ENCODE measurements at places on chromosomes 13 and 19.

- DNase-seq: no peak
Measured at GRCh38 chr19:2149980-2150793, 1.2 kb downstream of the AP3D1 start.

DNA sequence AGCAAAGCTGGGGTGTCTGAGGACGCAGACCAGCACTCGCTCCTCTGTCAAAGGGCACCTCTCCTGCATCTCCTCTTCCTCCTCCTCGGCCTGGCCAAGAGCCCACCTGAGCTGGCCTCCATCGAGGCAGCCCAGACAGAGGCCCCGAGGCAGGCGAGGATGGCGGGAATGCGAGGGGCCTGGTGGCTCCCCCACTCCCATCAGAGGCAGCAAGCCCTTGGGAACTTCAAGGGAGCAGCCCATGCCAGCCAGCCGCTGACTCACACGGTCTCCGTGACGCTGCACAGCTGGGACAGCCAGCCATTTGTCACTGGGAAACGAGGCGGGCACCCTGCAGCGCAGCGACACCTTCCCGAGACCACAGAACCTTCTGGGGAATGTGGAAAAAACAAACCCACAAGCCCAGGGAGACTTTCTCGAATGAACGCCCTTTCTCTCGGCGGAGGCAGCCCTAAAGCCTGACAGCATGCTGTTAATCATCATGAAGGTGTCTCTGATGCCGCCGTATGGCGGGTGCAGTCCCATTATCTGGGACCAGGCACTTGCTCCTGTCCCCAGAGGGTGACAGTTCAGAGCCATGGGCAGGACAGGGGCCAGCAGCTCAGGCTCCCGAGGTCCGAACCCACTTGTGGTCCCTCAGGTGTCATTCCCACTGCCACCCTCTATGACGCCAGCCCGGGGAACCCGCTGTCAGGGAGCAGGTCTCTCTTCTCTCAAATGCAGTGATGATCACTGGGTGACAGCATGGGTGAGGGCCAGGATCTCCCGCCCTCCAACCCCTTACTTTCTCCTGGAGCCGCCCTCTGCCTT lies 53.0 kb downstream of the PEPD start:
- DNase-seq: no peak

DNA sequence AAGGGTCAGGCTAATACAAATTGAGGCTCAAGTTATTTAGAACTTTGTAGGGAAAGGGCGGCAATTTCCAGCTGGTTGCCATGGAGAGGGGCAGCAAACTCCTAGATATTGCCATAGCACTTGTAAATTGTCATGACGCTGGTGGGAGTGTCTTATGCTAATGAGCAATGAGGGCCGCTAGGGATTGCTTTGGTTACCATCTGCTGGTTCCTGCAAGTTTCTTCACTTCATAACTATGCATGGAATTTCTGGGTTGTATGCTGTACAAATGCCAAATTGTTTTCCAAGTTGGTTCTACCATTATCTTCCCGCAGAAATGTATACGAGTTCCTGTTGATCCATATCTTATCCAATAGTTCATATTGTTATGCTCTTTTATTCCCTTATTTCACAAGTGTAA lies 1339.4 kb downstream of the EFNB2 start:
- DNase-seq: no peak

DNA sequence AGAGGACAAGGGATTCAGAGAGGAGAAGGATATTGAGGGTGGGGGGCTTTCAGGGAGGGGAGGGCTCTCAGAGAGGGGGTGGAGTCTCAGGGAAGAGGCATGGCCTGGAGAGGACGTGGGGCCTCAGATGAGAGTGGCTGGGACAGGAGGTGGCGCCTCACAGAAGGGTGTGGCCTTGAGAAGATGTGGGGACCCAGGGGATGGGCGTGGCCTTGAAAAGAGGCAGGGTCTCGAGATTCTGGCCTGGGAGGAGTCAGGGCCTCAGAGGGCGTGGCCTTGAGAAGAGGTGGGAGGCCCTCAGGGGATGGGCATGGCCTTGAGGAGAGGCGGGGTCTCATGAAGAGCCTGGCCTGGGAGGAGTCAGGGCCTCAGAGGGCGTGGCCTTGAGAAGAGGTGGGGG lies 23.7 kb upstream of the TNFSF14 start:
- DNase-seq: no peak

DNA sequence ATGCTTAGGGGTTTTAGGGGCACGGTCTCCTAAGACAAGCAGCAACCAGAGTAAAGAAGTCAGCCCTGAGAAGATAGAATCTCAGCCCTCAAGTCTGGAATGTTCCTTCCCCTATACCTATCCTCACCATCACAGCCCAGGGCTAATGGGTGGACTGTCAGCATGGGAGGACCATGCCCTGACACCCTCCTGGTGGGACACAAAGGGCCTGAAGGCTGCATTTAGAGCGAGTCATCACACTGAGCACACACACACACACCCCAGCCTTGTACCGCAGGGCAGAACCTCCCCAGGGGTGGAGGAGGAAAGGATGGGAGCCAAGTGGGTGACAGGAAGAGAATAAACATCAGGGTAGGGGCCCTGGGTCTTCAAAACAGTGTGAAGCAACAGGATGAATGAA lies 174.8 kb upstream of the SERP2 start:
- no peak for DNase-seq

GRCh38 chr13:90798381-90798780 lies 549.1 kb upstream of the MIR17HG start:
- DNase-seq: no peak

DNA sequence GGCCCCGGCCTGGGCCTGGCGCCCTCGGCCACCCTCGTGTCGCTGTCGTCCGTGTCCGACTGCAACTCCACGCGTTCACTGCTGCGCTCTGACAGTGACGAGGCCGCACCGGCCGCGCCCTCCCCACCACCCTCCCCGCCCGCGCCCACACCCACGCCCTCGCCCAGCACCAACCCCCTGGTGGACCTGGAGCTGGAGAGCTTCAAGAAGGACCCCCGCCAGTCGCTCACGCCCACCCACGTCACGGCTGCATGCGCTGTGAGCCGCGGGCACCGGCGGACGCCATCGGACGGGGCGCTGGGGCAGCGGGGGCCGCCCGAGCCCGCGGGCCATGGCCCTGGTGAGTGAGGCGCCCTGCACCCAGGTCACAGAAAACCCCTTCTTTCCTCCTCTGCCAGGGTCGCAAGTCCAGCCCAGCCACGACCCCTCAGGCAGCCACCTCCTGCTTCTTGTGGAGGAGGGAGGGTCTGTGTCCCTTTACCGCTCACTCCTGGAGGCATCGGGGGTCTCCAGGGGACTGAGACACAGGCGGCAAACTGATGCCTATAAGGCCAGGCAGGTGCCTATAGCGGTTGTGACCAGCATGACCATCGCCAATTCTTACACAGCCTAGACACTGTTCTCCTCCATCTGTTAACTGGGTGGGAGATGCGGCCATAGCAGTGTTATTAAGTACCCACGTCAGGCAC lies 4.2 kb downstream of the TTC9B start:
- DNase-seq: no peak

- DNase-seq: no peak
Measured at GRCh38 chr19:345320-345879, 804 bp upstream of the MIER2 start.

GRCh38 chr13:94218537-94218936 lies 260.9 kb downstream of the DCT start:
- DNase-seq: no peak

DNA sequence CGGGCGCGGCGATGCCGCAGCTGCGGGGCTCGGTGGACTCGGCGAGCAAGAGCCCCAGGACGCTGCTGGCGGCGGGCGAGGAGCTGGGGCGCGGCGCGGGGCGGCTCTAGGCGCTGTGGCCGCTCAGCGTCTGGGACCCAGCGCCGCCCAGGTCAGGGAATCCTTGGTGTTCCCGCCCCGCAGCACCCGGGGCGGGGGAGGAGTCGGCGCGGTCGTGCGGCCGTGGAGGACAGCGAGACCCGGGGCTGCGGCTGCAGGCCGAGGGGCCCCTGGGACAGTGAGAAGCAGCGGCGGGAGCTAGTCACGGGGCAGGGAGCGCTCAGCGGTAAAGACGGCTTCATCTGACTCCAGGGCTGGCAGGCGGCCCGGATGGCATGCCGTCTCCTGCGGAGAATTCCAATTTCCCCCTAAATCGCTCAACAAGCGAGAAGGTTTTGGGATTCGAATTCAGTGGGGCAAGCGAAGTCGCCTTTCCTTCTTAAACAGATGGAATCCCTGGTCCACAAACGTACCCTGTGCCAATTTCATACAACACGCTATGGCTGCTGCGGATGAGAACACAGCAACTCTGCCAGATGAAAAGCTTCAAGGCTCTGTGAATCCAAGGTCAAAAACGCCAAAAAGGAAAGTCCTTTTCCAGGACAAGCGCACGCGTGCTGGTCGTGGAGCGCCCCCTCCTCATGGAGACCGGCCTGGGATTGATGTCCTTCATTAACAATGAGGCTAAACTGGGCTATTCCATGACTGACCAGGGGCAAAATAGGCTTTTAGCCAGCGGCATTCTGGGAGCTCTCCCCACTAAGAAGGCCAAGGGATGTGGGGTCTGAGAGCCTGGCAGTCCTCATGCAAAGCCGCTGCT lies 4.2 kb upstream of the ZSCAN4 start:
- peak; percentile 37 for DNase-seq

DNA sequence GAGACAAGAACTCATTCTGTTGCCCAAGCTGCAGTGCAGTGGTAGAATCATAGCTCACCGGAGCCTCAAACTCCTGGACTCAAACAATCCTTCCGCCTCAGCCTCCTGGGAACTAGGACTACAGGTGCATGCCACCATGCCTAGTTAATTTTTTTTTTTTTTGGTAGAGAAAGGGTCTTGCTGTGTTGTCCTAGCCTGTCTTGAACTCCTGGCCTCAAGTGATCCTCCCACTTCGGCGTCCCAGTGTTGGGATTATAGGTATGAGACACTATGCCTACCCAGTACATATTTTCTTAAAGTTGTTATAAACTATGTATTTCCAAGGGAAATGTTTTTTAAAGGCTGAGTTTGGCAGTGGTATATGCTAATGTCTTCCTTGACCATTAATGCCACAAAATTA lies 412.6 kb downstream of the KLF12 start:
- DNase-seq: no peak

GRCh38 chr13:36880961-36881360 lies 39.1 kb downstream of the SMAD9 start:
- DNase-seq: no peak

DNA sequence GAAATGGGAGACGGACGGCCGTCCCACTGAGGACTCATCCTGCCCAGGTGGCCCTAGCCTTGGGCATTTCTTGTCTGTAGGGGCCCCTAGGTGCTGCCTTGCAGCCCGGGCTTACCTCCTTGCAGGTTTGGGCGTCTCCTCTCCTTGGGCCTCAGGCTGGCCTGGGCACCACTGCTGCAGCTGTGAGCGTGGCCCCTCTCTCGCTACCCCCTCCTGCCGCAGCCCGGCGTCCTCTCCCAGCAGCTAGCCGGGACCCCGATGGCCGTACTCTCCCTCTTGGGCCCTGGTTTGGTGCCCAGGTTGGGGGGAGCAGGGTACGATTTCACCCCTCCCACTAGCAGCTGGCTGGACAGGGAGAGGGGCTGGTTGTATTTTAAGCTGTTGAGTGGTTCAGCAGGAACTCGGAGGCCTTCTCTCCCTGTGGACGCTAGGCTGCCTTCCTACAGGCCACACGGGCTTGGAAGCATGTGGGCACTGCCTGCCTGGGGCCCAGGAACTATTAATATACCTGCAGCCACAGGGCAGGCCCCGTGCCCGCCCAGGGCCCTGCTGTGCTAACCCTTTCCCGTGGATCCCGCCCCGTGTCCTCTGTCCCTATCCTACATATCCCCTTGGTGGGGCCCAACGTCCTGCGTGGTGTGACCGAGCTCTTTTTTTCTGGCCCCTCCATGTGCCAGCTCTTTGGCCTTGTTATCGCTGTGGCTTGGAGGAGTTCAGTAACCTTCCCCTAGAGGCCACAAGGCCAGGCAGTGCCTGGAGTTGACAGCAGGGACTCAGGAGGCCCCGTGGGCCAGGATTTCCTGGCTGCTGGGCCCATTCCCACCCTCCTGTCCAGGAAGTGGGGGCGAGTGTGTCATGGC lies 11.7 kb downstream of the NDUFB7 start:
- DNase-seq: no peak

DNA sequence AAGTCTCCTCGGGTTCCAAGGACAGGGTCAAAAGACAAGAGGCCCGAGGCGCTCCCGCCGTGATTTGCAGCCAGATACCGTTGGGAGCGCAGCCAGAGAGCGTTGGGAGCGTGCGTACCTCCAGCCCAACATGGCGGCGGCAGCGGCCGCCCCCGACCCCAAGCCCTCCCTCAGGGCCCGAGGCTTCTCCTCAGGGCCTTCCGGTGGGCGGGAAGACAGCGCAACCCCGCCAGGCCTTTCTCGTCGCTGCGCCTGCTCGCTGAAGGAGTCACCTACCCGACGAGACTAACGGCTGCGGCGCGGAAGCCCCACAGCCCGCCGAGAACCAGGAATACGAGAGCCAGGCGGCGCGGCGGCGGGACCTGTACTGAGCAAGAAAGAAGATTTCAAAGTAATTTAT lies 3.2 kb upstream of the ZNF850 start:
- DNase-seq: no peak

- no peak for DNase-seq
Measured at GRCh38 chr13:46648166-46648607, 95.2 kb downstream of the LRCH1 start.

DNA sequence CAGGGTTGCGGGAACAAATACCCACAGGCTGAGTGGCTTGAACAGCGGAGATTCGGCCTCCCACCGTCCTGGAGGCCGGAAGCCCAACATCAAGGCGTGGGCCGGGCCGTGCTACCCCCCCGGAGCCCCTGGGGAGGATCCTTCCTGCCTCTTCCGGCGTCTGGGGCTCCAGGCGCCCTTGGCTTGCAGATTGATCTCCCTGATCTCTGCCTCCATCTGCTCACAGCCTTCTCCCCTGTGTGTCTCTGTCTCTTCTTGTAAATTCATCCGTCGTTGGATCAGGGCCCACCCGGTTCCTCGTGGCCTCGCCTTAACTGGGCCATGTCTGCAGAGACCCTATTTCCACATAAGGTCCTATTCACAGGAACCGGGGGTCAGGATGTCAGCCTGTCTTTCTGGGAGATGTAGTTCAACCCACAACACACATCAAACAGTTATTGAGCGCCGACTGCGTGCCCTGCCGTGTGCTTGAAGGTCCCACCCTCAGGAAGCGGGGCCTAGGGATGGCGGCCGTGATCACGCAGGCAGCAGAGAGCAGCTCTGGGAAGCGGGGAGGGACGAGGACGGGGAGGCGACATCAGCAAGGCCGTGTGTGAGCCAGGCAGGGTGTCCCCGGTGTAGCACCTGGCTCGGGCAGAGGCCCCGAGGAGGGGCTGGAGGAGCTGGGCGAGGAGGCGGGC lies 21.3 kb downstream of the HCN2 start:
- no peak for DNase-seq

DNA sequence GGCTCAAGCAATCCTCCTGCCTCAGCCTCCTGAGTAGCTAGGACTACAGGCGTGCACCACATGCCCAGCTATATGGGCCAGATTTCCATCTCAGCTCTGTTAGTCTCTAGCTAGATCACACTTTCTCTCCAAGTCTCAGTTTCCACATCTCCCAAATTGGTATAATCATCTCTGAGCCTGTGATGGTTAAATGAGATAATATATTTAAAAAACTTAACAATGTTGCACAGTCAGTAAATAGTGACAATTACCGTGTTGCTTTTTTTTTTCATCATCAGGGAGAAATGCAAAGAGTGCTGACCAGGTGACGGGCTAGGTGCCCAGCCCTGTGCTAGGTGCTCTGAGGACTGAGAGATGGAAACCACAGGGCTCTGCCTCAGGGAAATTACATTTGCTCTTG lies 36.9 kb upstream of the C19orf12 start:
- no peak for DNase-seq
